CD14-positive monocyte (primary cell): ENCODE measurements at places on chromosomes 2 and 18.

GRCh38 chr2:2007551-2008501, 263.5 kb upstream of the PXDN start:
- DNase-seq, result no peak

GRCh38 chr18:8162802-8163201, 446.4 kb upstream of the RAB12 start:
- DNase-seq, result no peak

GRCh38 chr2:101082998-101083397, 68.2 kb downstream of the TBC1D8 start:
- DNase-seq, result no peak

DNA sequence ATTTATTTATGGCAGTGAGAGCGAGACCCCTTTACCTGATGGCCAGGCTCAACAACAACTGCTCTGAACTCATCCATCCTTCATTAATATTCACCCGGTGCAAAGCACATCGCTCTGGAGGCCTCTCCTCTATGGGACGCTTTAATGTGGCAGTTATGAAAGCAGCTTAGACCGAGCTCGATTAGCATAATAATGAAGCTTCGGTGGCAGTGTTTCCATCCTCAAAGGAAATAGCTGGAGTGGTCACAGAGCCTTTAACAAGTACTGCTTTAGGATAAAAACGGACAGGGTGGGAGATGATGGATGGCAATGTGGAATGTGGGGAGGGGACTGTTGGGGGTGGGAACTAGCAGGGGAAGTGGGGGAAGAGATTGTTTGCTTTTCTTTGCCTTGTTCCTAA, 243.9 kb downstream of the SLC4A3 start:
- no peak for DNase-seq
